ENCODE measurements at places on chromosomes 3 and 15. TPM values are rescaled to one million over a fixed set of nuclear protein-coding genes. Genes with fewer than 3 reads are reported as not detected.
A peak's percentile ranks its signal among the peaks of the same experiment; 100 is the strongest.

GRCh38 chr15:34889476-34889875 lies 80.1 kb downstream of the AQR start:
- DNase-seq, result no peak

- DNase-seq, result no peak
Observed at GRCh38 chr3:55559500-55560423, 72.7 kb upstream of the WNT5A start.

DNA sequence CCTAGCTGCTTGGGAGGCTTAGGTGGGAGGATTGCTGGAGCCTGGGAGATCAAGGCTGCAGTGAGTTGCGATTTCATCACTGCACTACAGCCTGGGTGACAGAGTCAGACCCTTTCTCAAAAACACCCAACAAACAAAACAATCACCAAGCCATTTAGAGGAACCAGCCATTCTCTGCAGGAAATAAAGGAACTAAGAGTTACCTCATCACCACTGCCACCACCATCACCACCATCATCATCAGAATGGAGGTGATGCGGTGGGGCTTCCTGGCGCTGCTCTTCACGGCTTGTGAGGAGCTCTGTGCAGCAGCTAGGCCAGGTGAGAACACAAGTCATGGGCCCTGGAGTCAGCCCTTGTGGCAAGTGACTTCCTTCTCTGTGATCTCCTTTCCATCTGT lies 37.7 kb upstream of the KLHL25 start:
- no peak for DNase-seq

DNA sequence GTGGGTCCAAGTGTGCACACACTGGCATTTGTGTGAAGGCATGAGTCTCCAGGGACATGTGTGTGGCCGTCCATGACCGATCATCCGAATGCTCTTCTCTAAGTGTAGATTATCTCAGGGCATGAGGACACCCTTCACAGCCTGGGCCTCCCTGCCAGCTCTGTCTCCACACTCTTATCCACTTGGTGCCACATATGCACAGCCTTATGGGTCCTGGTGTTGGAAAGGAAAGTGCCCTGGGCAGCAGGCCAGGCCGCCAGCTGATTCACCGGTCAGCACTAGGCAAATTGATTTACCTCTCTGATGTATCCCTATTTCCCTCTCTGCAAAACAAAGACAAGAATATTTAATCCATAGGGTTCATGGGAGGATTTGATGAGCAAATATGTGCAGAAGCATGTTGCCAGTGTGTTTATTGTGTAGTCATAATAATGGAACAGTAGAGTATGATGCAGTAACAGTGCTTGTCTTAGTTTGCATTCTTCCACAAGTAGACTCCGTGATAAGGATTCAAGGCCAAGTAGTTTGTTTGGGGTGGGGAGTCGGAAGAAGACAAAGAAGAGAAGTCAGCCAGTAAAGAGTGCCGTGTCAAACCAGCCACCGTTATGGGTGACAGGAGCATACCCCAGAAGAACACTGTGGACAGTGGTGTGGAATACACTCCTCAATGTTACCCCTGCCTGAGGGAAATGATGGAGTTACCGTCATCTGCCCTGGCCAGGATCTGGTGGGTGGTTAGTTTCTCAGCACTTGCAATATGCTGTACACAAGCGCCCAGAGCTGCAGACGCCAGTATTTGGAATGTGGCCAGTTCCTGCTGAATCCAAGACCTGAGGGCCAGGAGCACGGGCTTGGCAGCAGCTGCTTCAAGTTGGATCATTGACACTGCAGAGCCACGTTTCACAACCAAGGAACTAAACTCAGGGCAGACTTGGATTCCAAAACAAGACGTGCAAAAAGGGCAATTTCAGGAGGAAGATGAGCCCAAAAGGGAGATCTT lies 85.1 kb downstream of the MTHFS start:
- DNase-seq, result no peak

GRCh38 chr15:42594095-42594494 lies 18.7 kb downstream of the STARD9 start:
- no peak for DNase-seq

DNA sequence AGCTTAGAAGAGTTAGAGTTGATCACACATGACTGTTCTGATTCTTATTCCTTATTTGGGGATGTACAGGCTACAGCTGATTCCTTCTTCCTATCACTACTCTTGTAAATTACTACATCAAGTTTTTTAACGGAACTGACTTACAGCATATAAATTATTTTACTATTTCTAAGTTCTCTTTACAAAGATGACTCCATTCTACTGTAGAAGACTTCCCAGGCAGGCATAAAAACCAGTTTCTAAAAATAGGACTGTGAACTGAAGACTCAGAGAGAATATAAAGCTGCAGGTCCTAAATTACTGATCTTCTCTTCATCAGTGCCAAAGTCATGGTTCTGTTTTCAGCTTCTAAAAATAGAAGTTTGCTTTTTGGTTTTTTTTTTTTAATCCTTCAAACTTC lies 38.9 kb downstream of the ANO10 start:
- no peak for DNase-seq

- no peak for DNase-seq
Observed at GRCh38 chr15:79516155-79516554, 84.0 kb downstream of the MINAR1 start.

DNA sequence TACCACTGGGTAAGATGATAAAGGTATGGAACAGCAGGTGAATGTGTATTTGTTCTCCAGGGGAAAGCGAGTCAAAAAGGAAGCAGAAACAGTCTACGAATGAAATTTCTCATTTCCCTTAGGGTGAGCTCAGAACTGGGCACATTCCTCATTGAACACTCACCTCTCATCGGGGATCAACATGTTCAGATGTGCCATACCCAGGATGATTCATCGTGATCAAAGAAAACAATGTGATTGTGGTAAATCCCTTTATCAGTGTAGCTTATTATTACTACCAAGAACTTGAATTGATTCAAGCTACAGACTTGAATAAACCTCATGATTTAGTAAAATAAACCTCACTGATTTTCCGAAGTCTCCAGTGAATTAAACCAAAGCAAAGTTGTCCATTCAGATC lies 72.1 kb downstream of the GJD2 start:
- no peak for DNase-seq

DNA sequence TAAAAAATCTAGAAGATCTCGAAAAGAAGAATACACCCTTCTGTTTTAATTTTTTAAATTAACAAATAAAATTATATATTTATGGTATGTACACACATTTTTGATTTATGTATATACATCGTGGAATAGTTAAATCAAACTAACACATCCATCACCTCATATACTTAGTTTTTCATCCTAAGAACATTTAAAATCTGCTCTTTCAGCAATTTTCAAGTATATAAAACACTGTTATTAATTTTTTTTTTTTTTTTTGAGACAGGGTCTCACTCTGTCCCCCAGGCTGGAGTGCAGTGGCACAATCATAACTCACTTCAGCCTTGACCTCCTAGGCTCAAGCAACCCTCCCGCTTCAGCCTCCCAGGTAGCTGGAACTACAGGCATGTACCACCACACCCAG lies 32.8 kb upstream of the ACAP2 start:
- DNase-seq, result no peak

DNA sequence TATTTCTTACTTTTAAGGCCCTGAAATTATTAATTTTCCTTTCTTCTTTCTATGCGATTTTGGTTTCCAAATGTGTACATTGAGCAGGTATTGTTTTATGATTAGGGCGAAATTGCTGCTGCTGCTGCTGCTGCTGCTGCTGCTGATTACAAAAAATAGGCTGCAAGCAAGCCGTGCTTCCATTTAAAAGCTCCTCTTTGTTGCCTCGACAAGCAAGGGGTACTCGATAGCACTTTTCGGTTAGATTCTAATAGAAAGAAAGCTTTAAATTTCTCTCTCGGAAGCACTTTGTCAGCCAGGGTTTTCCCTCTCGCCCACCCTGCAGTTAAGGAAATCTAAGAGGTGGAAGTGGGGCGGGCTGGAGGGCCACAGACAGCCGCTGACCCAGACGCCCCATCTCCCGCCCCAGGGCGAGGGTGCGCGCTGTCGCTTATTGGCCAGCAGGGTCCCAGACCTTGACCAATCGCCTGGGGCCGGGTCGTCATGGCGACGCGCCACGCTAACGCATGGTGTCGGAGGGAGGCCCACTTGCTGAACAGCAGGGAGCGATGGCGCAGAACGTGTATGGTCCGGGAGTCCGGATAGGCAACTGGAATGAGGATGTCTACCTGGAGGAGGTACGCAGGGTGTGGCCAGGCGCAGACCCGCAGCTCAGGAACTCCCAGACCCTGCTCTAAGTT lies at the start of gene CFAP161:
CFAP161 (plus strand) TSS at position 489 of the 680 bp plus-strand sequence; CDS start at position 549, 60 bp downstream.
- DNase-seq, result peak; percentile 56

DNA sequence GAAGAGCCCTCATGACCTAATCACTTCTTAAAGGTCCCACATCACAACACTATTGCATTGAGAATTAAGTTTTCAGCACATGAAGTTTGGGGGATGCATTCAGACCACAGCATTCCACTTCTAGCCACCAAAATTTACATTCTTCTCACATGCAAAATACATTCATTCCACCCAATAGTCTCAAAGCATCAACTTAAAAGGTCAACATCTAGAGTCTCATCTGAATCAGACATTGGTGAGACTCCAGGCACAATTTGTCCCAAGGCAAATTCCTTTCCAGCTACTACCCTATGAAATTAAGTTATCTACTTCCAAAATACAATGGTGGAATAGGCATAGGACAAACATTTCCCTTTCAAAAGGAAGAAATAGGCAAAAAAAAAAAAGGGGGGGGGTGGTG lies 64.9 kb downstream of the PLSCR2 start:
- no peak for DNase-seq

- no peak for DNase-seq
Observed at GRCh38 chr3:55487381-55488241, 505 bp upstream of the WNT5A start.

DNA sequence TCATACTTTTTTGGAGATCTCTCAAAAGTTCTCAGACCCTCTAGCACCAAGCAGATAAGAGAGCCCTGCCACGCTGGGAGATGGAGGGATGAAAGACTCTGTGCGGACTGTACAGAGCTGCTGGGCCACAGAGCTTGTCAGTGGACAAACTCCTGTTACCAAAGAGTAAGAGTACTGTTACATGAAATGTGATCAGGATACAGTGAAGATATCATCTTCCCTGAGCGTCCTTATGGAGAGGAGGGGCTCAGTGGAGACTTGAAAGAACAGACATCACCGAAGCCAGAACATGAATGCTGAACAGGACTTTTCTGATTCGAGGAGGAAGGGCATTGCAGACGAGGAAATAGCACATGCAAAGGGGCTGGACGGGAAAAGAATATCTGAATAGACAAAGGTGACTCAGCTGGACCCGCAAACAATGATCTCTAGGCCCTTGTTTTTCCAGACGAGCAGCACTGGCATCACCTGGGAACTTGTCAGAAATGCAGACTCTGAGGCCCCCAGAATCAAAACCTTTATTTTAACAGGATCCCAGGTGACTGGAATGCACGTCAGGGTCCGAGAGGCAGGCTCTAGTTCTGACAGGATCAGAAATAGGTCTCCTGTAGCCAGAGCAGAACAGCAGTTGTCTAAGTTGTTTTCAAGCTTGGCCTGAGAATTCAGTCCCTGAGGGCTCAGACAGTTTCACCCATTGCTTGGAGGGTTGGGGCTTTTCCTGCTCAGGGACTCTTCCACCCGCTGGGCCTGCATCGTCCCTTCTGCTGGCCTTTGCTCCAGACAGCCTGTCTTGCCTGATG lies 277.9 kb downstream of the RPLP1 start:
- no peak for DNase-seq

DNA sequence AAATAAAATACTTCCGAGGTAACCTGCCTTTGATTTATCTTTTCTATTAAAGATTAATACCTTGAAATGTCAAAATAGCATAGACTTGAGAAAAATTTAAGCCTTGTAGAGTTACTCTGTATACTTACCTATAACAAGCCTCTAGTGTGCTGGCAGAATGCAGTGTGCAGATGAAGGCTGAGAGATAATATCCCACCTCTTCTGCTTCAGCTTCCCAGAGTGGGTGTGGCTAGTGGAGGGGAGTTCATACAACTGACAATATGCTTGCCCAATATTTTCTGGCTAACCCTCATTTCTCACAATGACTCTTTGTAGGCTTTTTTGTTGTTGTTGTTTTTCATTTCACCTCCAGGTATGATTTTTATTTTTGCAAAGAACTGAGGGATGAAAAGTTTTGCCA lies 15.7 kb upstream of the ZBTB20 start:
- no peak for DNase-seq

DNA sequence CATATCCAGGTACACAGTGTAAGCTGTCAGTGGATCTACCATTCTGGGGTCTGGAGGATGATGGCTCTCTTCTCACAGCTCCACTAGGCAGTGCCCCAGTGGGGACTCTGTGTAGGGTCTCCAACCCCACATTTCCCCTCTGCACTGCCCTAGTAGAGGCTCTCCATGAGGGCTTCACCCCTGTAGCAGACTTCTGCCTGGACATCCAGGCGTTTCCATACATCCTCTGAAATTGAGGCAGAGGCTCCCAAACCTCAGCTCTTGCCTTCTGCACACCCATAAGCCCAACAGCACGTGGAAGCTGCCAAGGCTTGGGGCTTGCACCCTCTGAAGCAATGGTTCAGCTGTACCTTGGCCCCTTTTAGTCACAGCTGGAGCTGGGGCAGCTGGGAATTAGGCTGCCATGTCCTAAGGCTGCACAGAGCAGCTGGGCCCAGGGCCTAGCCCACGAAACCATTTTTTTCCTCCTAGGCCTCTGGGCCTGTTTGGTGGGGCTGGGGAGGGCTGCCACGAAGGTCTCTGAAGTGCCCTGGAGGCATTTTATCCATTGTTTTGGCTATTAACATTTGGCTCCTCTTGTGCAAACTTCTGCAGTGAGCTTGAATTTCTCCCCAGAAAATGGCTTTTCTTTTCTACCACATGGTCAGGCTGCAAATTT lies 65.5 kb upstream of the FILIP1L start:
- DNase-seq, result no peak

- DNase-seq, result no peak
Observed at GRCh38 chr3:11818033-11818432, 28.7 kb downstream of the TAMM41 start.

- no peak for DNase-seq
Observed at GRCh38 chr15:87498560-87498959, 758.0 kb downstream of the NTRK3 start.

ADPGK gene
- 47.9 TPM for polyA plus RNA-seq

CXCR6 gene
- 0.27 TPM for polyA plus RNA-seq

HRG gene
- polyA plus RNA-seq, result 2.8 TPM

TFRC gene
- polyA plus RNA-seq, result 48.7 TPM

CCNDBP1 gene
- 56.7 TPM for polyA plus RNA-seq

CPLX3 gene
- polyA plus RNA-seq, result not detected

GPR149 gene
- not detected for polyA plus RNA-seq
